ENCODE measurements at places on chromosomes 1 and 21. TPM values are rescaled to one million over a fixed set of nuclear protein-coding genes. Genes with fewer than 3 reads are reported as not detected.

GRCh38 chr1:57546549-57547330 is 122.9 kb upstream of the DAB1 start:
- no peaks in the 10 kb centered on the region for H3K36me3 ChIP-seq
- H3K27ac ChIP-seq = no peak overlapping the region
- no peak for DNase-seq
- H3K27me3 ChIP-seq = no peaks in the 10 kb centered on the region
- no peak overlapping the region for H3K4me3 ChIP-seq

GRCh38 chr21:41283211-41283818 is 33.3 kb upstream of the FAM3B start:
- H3K27ac ChIP-seq = no peak overlapping the region
- no peaks in the 10 kb centered on the region for H3K36me3 ChIP-seq
- peaks cover 9% of the 10 kb centered on the region for H3K4me1 ChIP-seq
- H3K27me3 ChIP-seq = no peaks in the 10 kb centered on the region
- no peak for DNase-seq
- no peak overlapping the region for H3K4me3 ChIP-seq

ANKRD45 gene
- 0.13 TPM for polyA plus RNA-seq

PPIAL4G gene
- 0.02 TPM for polyA plus RNA-seq

LMX1A gene
- not detected for polyA plus RNA-seq

DNMT3L gene
- polyA plus RNA-seq = not detected

KCNT2 gene
- 0.12 TPM for polyA plus RNA-seq

KCNE1 gene
- 0.37 TPM for polyA plus RNA-seq

GBP4 gene
- polyA plus RNA-seq = 15.8 TPM

AMY2A gene
- polyA plus RNA-seq = 0.06 TPM

All from spleen (tissue), 13 donors.